ENCODE measurements at places on chromosomes 13 and 19. TPM values are rescaled to one million over a fixed set of nuclear protein-coding genes. Genes with fewer than 3 reads are reported as not detected.

The BRME1 gene
- 1.8 TPM for total RNA-seq

The PCDH8 gene
- total RNA-seq: not detected

The NLRP7 gene
- total RNA-seq: 0.16 TPM

The HS6ST3 gene
- 1.2 TPM for total RNA-seq

DNA sequence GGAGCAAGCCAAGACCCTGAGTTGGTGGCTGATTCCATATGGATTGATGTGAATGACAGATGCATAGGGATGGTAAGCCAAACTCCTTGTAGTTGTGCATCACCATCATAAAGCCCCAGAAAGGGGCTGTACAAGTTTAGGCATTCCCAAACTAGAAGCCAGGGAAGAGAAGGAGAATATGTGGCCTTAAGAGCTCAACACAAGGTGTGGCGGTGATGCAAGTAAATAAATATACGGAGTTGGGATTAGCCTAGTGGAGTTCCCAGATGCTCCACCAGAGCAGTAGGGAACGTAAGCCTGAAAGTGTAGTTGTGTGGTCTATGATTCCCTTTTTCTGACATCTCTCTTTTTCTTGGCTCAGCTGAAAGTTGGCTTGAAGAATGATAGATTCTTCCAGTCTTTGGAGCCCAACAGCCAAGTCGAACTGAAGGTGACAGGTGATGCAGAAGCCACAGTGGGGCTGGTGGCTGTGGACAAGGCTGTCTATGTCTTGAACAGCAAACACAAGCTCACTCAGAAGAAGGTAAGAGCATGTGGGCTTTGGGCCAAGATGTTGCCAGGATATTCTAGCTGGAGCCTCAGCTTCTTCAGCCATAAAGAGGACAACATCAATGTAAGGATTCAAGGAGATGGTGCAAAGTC is 30.1 kb downstream of the RDH8 start:
- DNase-seq: no peak

DNA sequence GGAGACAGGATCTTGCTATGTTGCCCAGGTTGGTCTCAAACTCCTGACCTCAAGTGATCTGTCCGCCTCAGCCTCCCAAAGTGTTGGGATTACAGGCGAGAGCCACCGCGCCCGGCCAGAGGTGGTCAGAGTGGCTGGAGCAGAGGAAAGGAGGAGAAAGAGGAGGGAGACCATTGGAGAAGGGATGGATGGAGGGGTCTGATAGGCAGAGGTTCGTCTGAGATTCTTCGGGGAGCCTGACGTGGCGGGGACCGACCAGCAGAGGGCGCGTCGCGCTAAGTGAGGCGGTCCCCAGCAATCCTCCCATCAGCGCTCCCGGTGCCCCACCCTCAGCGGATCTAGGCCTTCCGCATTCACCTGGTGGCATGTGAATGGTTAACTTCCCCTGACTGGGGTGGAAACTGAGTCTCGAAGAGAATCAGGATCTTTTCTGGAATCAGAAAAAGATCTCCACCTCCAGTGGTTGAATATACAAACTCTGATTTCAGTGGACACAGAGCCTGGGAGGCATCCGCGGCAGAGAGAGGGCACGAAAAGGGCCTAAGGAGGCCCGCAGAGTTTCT is 8.8 kb downstream of the GTPBP3 start:
- peak; percentile 83 for DNase-seq

DNA sequence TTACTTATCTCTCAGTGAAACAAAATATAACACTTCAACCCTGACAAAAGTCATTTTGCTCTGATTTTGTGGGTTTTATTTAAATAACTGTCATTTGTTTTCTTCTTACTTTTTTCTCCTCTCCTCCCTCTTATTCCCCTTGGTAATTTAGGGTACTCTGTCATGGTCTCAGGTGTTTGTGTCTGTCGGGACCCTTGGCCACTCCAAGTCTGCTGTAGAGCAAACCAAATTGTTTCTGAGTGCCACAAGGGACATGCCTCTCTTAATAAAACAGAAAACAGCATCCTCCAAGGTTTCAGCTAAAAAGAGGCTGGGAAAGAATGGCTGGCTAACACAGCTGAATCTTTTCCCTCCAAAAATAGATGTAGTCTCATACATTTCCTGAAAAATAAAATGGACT is 573.1 kb upstream of the KLF12 start:
- DNase-seq: no peak

GRCh38 chr19:8506402-8506957 is 4.0 kb upstream of the PRAM1 start:
- peak; percentile 52 for DNase-seq

GRCh38 chr19:11278670-11279069 is 16.3 kb upstream of the DOCK6 start:
- no peak for DNase-seq

DNA sequence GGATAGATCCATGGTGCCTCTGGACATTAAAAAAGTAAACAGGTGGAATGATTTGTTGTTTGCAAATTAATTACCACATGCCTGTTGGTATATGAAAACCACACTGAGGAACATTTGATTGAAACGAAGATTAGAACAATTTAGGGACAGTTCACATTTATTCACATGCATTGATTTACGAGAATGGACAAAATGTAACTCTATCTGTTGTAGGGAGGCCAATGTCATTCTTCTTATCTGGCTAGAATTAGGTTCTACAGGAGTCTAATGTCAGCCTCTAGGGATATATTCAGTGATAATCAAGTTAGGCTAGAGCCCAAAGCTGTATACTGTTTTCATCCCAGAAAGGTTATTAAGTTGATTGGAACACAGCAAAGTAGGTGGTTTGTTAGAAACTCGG is 125.4 kb downstream of the COL4A2 start:
- no peak for DNase-seq
